ENCODE measurements at places on chromosomes 11 and 22.

GRCh38 chr11:71452199-71453036, 585 bp upstream of the NADSYN1 start:
- DNase-seq = peak; percentile 75

DNA sequence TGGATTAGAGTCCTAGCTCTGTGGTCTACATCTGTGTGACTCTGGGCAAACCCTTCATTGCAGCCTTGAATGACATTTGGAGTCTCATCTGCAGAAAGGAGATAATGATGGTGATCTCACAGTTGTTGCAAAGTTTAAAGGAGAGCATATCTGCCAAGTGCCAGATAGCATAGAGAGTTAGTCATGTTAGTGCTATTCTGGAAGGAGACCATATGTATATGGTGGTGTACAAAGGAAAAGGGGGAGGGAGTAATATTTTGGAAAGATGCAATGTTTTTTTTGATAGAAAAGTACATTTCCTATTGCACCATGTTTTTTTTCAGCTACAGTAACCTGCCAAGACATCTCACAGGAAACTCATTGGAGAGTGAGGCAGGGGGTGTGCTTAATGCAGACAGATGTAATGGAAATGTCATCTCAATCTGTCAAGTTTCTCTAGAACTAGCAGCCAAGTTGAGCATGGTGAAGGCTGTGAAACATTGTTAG, 92.1 kb upstream of the NARS2 start:
- DNase-seq = no peak

DNA sequence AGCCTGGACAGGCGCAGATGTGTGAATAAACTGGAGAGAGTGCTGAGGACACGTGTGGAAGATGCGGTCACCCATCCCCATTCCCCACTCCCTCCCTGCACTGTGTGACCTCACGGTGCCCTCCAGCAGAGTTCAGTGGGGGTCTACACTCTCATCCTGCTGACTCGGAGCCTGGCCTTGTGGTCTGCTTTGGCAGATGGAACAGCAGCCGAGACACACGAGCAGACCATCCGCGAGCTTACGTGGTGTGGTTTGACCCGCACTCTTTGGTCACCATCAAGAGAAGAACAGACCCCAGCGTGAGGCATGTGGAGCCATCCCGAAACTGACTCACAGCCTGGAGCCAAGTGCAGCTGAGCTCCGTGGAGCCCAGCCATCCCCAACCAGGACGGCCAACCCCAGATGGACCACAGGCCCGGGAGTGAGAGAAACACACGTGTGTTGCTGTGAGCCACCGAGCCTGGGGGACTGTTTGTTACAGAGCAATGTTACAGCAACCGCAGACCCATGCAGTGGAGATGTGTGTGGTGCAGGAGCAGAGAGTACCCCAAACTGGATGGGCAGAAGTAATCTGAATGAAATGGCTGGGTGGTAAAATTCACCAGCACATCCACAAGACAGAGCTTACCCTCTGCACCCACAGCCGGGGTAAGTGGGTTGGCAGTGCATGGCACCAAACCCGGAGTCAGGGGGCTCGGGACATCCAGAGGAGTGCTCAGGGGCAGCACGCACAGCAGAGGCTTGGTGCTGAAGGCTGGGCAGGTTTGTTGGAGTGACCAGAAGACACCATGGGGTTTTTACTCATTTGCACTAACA, 90.7 kb downstream of the RTL6 start:
- peak; percentile 17 for DNase-seq

- DNase-seq = peak; percentile 34
Observed at GRCh38 chr22:33000342-33001280, 57.6 kb downstream of the SYN3 start.

DNA sequence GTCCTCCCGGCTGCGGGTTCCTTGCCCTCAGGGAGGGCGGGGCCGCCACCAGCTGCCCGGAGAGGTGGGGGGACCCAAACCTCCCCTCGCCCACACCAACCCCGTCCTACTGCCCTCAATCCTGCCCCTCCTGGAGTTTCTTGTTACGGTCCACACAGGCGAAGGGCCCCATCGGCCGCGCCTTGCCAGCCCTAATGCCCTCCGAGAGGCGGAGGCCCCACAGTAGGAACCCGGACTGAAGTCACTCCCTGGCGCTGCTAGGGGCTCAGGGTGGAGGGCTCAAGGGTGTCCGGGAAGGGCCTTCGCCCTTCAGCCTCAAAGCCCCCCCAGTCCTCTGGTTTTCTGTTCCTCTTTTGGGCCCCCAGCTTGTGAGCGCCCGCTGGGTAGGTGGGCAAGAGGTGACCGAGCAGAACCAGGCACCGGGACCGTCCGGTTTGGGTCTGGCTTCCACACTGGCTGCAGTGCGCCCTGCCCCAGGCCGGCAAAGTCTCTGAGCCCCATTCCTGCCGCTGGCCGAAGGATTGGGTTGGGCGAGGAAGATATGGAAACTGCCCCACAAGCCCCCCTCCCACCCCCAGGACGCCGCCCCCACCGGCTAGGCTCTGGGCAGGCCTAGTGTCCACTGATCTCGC, 24.5 kb downstream of the DUSP8 start:
- no peak for DNase-seq

DNA sequence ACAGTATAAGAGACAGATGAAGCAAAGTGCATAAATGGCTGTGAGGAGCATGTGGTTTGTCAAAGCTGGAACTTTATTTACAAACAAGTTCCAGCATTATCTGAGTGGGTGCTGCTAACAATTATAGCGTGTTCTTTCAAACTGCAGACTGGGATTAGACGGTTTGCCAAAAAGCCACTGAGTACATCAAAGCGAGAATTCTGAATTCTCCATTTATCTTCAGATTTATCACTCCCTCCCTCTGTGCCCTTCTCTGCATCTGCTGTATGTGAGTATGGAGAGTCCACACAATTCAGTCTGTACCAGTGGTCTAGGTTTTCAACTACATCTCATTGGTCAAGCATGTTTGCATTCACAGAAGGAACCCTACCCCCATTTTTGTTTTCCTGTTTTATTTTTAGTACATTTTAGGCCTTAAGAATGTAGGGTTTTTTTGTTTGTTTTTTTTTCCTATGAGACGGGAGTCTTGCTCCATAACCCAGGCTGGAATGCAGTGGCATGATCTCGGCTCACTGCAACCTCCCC, 18.1 kb upstream of the INCENP start:
- no peak for DNase-seq

DNA sequence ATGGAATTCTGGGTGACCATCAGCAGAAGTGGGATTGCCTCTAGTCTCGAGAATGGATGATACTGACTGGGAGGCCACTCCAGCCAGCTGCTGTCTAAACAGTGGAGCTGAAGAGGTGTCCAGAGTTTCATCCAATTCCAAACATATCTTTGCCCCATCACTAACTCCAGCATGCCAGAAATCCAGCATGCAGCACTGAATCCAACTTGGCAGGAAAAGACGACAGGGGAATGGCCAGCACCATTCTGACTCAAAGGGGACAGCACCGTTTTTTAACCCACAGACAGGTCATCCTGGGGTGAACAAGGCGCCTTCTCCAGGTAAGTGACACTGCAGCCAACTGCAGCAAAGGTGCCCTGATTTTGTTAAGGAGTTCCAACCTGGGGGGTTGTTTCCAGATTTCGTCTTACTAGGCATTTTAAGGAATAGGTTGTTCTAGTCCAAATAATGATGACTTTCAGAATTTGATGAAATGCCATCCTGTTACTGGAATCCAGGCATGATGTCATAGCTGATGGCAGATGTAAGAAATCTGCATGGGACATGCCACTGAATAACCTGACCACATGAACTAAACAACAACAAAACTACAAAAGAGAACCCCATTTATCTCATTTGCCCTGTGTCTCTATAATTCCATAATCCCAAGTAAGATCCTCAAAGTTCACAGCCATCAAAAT, 32.3 kb downstream of the FEZ1 start:
- DNase-seq = no peak

DNA sequence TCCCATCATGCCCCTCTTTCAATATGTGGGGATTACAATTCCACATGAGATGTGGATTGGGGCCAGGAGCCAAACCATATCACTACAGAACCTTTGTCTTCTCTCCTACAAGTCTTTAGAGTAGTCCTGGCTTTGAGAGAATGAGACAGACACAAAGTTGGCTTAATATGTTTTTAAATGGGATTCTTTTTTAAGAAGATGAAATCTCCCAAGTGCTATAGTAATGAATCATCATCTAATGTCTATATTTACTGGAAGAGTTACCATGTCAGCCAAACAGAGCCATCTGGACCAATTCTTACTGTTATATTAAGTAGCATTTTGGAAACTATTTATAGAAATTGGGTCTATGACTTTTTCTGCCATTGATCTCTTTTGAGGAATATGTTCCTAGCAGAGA, 38.1 kb upstream of the CARD18 start:
- no peak for DNase-seq

DNA sequence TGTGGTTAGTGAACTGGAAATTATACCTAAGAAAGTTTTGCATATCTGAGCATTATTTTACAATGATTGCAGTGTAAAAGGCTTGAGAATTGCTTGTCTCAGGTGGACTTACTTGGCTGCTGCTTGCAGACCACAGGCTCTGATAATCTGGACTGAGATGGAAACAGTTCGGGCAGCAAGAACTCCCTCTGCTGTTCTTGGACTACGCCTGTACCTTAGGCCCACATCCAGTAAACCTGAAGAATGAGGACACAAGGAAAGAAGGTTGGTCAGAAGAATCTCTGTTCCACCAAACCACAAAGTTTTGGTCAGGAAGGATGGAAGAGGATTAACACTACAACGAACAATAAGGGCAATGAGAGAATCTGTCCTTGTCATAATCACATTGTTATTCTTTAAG, 80.1 kb downstream of the C2CD3 start:
- peak; percentile 22 for DNase-seq

DNA sequence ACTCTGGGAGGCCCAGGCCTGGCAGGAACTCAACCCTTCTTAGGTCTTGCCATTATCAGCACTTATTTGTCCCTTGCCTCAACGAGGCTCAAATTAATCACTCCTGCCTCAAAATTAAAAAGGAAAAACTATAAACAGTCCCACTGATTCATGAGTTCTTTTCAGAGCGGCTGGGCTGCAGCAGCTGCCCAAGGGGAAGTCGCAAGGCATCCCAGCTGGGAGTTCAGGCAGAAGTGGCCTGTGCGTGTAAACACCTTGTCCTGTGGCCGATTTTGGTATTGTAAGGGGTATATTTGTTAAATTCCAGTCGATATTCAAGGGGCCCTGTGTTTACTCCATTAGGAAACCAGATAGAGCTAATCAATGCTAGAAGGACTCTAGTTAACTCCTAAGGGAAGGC, 213.9 kb upstream of the CADM1 start:
- DNase-seq = no peak

GRCh38 chr22:29074276-29074772, 1.5 kb downstream of the KREMEN1 start:
- no peak for DNase-seq

DNA sequence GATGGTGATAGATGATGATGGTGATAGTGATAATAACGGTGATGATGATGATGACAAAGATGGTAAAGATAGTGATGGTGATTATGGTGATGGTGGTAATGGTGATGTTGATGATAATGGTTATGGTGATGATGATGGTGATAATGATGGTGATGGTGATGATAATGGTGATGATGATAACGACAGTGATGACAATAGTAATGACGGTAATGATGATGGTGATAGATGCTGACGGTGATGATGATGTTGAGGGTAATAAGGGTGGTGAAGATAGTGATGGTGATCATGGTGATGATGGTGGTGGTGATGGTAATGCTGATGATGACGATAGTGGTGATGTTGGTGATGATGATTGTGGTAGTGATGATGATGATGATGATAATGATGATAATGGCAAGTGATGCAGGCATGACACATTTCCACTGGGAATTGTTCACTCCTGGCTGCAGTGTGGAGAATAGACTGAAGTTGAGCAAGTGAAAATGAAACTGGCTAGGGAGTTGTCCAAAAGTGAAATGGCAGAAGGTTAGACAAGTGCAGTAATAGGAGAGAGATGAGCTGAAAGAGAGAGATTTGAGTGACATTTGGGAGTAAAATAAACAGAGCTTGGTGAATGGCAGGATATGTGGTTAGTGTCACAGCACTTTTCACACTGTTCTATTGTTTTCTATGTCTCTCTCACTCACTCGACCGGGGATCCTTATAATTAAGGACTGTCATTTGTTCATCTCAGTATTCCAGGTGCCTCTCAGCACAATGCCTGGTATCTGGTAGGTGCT, 992.5 kb downstream of the OPCML start:
- no peak for DNase-seq

DNA sequence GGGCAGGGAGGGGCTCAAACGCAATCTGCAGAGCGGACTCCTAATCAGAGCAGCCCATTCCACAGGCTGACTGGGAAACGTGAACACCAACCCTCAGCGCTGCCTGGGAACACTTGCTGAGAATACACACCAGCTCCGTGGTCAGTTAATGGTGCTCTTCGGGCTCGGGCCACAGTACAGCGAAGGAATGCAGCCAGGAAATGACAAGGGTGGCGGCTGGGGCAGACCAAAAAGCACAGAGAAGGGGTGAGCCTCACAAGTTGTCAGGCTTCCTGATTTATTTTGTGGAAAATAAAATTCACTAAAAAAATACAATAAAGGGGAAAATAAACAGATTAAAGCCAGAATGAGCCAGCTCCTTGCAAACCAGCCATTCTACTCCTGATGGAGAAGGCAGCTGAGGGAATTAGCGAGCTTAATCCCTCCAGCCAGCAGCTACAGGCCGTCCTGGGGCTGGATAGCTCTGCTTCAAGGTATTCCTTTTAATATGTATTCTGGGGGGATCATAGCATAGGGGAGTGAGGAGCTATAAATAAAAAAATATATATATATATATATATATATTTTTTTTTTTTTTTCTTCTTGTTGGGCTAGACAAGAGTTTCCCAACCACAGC, 165.5 kb upstream of the NTM start:
- no peak for DNase-seq

- DNase-seq = no peak
Observed at GRCh38 chr22:49372111-49372529, 455.6 kb downstream of the BRD1 start.

- no peak for DNase-seq
Observed at GRCh38 chr11:60924906-60925853, 920 bp downstream of the TMEM132A start.

DNA sequence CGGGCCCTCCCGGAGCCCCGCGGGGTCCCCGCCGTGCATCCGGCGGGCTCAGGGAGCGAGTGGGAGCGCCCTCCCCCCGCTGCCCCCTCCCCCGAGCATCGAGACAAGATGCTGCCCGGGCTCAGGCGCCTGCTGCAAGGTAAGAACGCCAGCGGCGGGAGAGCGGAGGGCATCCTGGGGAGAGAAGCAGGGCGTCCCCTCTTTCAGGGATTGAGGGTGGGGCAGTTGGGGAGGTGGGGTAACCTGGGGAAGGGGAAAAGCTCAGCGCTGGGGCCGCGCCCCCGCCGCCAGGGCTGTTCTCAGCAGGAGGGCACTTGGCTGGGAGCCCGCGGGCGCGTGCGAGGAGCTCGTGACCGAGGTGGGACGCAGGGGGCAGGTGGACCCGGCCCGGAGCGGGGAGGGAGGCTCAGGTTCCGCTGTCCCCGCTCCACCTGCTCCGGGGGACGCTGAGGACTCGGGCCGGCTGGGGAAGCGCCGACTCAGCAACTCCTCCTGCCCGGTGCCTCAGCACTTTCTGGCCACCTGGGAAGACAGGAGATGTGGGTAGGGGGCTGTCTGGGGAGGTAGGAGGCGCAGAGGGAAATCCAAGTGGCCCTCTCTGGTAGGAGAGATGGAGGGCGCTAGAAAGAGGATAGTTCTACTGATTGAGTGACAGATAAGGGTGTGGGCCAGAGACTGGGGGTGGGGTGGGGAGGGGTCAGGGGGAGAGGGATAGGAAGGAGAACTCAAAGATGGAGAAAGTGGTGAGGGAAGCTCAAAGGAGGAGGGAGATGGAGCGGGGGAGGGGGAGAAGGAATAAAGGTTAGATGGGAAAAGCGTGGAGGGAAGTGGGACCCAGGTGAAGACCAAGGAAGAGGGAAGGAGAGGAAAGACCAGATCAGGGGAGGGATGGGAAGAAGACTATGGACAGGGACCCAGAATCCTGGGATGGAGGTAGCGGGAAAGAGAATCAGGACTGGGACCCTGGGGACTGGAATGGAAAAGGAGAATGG, 726 bp downstream of the RTN4RL2 start:
- DNase-seq = peak; percentile 48
